ENCODE measurements at places on chromosomes 16 and 17.

- DNase-seq, result no peak
Measured at GRCh38 chr16:68665501-68665900, 20.4 kb downstream of the CDH3 start.

DNA sequence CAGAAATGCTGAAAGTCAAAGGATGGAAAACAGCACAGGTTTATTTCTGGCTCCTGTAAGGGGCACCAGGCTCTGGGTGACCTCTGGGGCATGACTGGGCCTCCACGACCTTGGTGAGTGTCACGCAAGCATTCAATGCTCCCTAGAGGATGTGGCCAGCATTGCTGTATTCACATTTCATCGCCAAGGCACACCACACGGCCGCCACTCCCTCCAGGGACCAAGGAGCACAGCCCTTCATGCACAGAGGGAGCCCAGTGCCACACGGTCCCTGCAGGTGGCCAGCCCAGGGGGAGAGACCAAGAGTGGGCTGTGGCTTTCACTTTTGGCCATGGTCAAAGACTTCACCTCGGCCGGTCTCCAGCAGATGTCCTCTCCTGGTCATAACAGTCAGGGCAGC lies 137.4 kb upstream of the TNRC6C start:
- DNase-seq, result no peak

DNA sequence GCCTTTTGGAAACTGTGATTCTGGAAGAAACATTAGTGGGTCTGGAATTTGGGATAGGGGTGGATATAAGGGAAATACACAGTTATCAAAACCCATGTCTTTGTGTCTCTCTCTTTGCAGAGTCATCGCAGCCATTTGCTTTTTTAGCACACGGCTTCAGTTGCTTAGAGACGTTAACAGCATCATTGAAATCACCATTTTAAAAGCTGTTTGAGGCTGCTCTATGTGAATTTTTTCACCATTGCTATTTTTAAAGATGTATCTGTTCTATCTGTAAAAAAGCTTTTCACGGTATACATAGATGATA lies 47.3 kb downstream of the OMG start:
- DNase-seq, result no peak

DNA sequence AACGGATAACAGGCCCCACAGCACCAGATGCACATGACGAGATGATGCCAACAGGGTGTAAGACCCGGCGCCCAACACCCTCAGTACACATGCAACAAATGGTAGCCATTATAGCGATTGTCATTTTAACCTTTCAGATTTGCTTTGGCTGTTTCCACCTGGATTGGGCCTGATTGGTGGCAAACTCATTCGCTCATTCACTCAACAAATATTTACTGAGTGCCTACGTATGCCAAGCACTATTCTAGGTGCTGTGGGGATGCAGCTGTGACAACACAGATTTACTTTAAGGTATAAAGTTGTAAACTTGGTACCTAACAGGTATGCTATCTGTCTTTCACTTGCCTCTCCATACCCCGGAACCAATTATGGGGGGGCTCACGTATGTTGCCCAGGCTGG lies 66.8 kb downstream of the SRCIN1 start:
- no peak for DNase-seq

DNA sequence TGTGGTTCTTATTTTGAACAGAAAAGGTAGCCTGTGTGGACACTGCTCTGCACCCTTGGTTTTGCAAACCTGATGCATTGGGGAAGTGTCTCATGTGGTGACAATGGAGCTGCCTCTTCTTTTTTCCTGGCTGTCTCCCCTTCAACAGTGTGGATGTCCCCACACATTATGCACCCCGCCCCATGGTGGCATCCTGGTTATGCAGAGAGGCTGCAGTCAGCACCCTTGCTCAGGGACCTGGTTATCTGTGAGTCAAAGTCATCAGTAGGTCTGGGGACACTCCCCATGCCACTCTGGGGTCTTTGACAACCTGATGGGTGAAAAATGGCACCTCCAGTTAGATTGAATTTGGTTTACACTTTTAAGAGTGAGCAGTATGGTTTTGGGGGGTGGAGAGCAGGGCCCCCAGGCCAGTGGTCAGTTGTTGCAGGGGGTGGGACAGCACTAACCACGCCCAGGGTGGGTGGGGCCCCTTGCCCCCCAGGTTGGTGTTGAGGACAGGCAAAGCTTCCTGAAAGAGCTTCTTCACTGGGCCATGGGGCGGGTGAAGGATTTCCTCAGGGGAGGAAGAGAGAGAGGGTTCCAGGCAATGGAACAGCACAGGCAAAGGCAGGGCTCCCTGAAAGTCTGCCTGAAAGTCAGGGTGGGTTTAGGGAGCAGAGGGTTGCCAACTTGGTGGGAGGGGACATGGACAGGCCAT lies 24.6 kb upstream of the KCNJ12 start:
- no peak for DNase-seq

DNA sequence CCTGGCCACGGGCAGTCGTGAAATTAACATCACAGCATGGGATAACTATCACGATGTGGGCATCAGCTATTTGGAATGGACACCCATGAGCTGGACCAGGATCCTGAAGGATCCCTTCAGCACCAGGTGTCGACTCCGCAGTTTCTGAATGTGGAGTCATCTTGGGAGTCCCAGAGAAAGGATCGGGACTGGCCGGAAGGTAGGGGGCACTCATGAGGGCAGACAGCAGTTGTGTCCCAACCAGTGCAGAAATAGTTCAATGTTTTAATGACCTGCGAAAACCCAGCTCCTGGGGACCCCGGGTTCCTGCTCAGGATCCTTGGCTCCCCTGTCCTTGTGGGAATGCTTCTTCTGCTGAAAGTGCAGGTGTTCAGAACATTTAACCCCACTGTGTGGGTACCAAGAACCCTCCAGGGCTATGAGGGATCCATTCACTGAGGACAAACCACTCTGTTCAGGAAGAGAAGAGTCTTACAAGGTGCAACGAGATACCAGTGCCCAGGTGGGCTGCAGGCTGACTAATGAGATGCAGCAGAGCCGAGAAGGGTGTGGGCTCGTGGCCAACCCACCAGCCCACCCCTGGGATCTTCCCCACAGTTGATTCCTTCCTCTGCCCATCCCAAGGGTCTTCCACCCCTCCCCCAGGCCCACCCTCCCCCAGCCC lies 154.8 kb downstream of the SALL1 start:
- no peak for DNase-seq

GRCh38 chr17:77790143-77790829 lies 168.2 kb upstream of the TNRC6C start:
- no peak for DNase-seq

GRCh38 chr17:40179923-40180659 lies 2.8 kb downstream of the RAPGEFL1 start:
- DNase-seq, result peak; percentile 42

DNA sequence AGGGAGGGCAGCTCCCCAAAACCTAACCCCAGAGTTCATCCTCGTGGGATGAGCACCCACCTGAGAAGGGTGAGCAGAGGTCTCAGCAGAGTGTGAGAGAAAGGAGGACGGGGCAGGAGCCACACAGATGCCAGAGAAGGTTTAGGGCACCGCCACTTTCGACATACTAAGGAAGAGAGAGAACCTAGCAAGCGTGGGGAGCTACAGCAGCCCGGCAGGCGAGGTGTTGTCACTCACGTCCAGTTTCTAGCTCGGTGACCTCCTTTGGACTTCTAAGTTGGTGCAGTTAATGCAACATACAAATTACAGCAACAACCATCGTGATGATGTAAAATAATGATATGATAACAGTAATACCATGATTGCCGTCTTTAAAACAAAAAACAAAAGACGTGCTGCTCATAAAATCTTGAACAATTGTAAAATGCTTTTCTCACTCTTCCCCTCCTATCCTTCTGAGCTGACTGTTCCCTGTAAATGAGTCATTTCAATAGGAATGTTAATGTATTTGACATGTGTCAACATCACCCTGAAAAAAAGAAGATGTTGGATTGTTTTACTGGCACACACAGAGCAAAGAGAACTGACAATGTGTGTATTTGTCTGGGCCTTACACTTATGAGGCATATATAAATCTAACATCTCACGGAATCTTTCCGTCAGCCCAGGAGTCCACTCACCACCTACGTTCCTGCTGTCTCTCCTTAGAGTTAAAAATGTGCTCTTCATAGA lies 158.2 kb upstream of the MAF start:
- DNase-seq, result no peak

GRCh38 chr16:83772806-83773205 lies 35.0 kb upstream of the HSBP1 start:
- DNase-seq, result no peak

DNA sequence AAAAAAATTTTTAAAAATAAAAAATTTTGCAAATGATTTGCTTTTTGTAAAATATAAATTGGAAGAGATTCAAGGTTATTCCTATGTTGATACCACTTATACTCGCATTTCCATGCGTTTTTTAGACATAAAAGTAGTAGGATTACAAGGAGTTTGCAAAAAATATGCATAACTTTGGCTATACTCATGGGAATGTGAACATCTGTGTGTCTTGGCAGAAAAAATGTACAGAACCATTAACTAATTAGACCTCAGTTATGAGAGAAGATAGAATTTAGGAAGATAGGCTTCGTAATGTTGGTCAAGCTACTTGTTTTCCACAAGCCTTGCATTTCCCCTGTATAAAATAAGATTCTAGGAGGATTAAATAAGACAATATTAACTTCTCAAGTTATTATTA lies 61.1 kb upstream of the VPS4A start:
- DNase-seq, result no peak

- DNase-seq, result no peak
Measured at GRCh38 chr16:85227084-85227945, 115.0 kb upstream of the CIBAR2 start.

DNA sequence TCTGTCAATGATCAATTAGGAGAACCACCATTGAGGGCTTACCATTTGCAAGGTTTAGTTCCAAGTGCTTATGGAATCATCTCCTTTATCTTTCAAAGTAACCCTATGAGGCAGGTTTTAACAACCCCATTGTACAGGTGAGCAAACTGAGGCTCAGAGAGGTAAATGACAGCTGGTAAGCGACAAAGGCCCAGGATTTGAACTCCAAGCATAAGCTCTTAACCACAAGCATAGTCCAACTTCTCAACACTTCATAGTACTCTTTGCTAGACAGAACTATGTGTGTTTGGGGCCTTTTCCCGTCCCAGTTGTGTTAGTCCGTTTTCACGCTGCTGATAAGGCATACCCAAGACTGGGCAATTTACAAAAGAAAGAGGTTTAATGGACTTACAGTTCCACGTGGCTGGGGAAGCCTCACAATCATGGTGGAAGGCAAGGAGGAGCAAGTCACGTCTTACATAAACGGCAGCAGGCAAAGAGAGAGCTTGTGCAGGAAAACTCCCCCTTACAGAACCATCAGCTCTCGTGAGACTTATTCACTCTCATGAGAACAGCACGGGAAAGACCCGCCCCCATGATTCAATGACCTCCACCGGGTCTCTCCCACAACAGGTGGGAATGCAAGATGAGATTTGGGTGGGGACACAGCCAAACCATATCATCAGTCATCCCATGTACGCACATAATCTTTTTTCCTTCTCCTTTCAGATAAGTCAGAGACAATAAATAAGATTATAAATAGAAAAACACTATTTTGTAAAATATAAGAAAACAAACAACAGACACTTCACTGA lies 6.4 kb downstream of the RPH3AL start:
- DNase-seq, result no peak

DNA sequence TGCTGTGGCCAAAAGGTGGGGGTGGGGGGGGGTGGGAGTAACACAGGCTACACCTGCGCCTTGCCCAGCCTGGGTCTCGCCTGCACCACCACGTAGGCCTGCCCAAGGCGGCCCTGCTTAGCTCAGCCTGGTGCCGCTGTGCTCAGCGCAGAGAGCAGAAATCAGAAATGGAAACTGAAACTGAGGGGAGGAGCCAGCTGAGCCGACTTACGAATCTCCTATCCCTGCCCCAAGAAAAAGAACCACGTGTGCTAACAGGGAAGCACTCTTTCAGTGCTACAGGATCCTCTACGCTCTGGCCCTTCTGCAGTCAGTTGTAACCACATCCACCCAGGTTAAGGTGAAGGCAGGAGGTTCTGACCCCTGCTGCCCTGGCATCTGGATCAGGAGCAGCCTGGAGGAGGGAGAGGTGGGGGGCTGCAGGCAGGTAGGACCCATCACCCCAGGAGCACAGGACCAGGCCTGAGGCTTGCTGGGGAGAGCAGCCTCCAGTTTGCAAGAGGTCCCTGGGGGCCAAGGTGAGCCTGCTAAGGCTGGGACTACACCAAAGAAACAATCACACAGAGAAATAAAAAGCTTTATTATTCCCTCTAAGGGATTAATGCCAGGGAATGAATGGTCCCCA lies at the start of gene DHX58:
Gene DHX58, minus strand, starts transcription at position 163 of the 625 bp plus-strand sequence. CDS start 822 bp downstream, outside the sequence.
- DNase-seq, result no peak

- DNase-seq, result no peak
Measured at GRCh38 chr17:45722161-45722560, 62.0 kb upstream of the CRHR1 start.

- DNase-seq, result no peak
Measured at GRCh38 chr17:81277421-81277820, 17.7 kb downstream of the SLC38A10 start.

- DNase-seq, result no peak
Measured at GRCh38 chr17:67156269-67157199, 88.5 kb downstream of the HELZ start.

DNA sequence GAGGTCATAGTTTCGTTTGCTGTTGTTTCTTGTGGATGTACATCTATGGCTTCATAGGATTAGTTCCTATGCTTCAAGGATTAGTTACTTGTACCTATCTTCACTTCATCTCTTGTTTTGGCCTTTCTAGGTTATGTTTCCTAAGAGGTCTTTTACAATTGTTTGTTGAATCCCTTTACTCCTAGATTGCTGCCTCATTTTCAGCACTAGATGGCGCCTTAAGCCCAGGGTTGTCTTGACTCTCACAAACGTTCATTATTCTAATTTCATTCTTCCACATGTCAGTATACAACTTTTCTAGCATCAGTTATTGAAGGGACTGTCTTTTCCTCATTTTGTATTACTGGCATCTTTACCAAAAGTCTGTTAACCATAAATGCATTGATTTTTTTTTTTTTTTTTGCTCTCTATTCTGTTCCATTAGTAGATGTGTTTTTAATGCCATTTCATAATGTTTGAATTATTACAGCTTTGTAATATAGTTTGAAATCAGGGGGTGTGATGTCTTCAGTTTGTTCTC lies 45.0 kb upstream of the NACA2 start:
- DNase-seq, result peak; percentile 71

GRCh38 chr17:53470626-53471025 lies 352.1 kb upstream of the KIF2B start:
- DNase-seq, result no peak

DNA sequence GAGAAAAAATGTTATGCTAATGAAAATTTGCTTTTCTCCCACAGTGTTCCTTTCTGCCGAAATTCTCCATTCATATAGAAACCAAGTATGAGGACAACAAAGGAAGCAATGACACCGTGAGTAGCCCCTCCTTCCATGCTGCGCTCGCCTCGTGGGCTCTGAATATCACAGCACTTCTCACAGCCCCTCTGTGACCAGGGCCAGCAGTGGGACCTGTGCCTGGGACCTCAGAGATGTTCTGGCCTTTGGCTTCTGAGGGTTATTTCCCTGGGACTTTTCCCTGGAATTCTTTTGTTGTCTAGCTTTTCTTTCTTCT lies 139.6 kb upstream of the NOL11 start:
- no peak for DNase-seq

DNA sequence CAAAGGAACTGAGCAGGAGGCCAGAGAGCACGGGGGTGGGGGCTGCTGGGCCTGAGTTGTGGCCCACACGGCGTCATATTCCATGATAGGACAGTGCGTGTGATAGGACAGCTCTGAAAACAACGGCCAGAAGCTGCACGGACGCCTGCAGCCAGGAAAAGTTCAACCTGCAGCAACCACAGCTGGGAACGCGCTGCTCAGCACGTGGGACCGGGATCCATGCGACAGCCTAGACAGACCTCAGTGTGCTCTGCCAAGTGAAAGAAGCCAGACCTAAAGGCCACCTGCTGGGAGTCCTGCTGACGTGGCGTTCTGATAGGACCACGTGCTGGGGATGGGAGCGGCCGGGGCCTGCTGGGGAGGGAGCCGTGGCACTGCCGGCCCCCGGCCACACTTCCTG lies 21.6 kb downstream of the CTU2 start:
- DNase-seq, result no peak
